ENCODE measurements at places on chromosomes 1 and 21. TPM values are rescaled to one million over a fixed set of nuclear protein-coding genes. Genes with fewer than 3 reads are reported as not detected.

ZSCAN20 gene
- 3.8 TPM for total RNA-seq

OLIG2 gene
- 1.7 TPM for total RNA-seq

HJV gene
- not detected for total RNA-seq

HSPA6 gene
- 0.16 TPM for total RNA-seq

CD247 gene
- not detected for total RNA-seq

CACNA1S gene
- not detected for total RNA-seq

OLFML2B gene
- 0.55 TPM for total RNA-seq

HCRTR1 gene
- not detected for total RNA-seq

Data from H4 (cell line).